T-helper 2 cell treated with Interferon-gamma antibody and Interleukin-4, amounts not matched to agents 100 ng/mL and 5 ng/mL, for 36 hours (primary cell): ENCODE measurements at places on chromosomes 11 and 22. TPM values are rescaled to one million over a fixed set of nuclear protein-coding genes. Genes with fewer than 3 reads are reported as not detected.

NCF4 gene
- 53.0 and 57.0 TPM in 2 replicates for total RNA-seq

RIMBP3C gene
- 0.50 and 0.59 TPM in 2 replicates for total RNA-seq

BANF1 gene
- 258 and 269 TPM in 2 replicates for total RNA-seq

EMID1 gene
- total RNA-seq: 0.14 and 0.39 TPM in 2 replicates

TLCD5 gene
- total RNA-seq: 0.27 and 0.50 TPM in 2 replicates

OR51B5 gene
- not detected in 2 replicates for total RNA-seq

RDX gene
- 47.3 and 52.2 TPM in 2 replicates for total RNA-seq
